ENCODE measurements at places on chromosomes 7 and 10.

DNA sequence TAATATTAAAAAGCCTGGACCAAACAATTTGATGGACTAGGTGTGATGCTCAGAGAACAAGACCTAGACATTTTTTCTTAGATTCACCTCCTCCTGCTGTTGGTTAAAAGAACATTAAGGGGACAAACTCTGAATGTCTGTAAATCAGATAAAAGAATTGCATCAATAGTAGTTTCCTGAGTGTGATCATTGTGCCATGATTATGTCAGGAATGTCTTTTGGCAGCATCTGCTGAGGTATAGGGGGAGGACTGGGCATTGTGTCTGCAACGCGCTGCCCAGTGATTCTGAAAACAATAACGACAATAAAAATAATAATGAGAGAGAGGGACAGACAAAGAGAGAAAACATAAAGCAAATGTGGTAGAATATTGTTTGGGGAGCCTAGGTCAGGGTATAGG, 6.9 kb downstream of the C7orf57 start:
- DNase-seq = no peak

- no peak for DNase-seq
Observed at GRCh38 chr7:133554330-133554729, 301.5 kb downstream of the EXOC4 start.

- DNase-seq = no peak
Observed at GRCh38 chr10:87927091-87927490, 63.7 kb downstream of the PTEN start.

- DNase-seq = no peak
Observed at GRCh38 chr7:152200395-152200794, 174.9 kb downstream of the GALNT11 start.

GRCh38 chr10:100289641-100290040, 3.2 kb upstream of the BLOC1S2 start:
- DNase-seq = no peak

- no peak for DNase-seq
Observed at GRCh38 chr10:88190123-88190522, 326.7 kb downstream of the PTEN start.

DNA sequence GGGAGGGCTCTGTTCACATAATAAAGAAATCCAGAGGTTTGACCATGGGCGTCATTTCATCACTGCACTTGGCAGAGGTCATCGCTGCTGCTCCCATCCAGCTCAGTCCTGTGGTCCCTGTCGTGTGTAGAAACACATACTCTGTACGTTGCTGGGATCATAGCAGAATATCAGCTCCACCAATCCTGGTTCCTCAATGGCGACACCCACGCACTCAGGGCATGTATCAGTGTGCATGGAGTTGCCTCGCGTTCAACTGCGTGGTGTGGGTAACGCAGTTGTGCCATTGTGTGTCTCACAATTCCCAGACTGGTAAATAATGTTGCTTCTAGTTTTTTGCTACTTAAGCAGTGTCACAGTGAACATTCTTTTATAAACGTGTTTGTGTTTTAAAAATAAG, 111.1 kb downstream of the LHPP start:
- DNase-seq = no peak

DNA sequence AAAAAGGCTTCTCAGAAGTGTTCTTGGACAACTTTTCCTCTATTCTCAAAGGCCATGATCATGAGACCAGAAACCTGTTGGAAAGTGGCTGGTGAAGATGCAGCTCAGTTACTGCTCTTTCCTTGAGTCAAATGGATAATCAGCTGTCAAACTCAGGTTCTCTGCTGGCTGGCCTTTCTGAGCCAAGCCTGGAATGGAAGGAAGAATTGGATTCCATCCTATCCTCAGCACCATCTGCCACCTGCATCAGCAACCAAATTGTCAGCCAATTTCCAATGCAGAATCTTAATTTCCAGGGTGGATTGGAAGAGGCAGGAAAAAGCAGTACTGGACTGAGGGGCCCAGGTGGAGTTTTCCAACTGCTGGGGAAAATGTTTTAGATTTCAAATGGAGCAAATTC, 631.7 kb downstream of the KCNMA1 start:
- no peak for DNase-seq

DNA sequence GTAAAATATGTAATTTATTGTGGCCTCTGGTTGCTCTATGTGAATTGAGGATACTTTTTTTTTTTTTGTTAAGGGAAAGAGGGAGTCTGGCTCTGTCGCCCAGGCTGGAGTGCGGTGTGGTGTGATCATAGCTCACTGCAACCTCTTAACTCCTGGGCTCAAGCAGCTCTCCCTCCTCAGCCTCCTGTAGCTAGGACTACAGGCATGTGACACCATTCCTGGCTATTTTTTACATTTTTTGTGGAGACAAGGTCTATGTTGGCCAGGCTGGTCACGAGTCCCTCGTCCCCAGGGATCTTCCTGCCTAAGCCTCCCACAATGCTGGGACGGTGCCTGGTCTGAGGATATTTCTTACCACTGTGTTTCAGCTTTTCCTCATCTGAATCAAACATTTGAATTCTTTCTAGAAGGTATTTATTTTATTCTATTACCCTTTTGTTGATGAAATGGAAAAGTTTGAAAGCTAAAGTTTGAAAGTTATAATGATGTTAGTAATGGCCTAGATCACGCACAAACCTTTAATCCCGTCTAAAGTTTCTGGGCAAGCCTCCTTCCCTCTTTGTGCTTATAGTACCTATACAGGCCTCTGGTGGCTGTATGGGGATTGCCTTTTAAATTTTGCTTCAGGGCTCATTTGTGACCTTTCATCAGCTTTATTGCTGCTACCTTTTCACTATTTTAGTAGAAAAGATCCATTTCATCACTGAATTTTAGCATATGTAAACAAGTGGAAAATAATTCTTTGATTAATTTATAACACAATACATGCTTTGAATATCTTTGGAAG, 2.0 kb downstream of the IFRD1 start:
- DNase-seq = no peak

DNA sequence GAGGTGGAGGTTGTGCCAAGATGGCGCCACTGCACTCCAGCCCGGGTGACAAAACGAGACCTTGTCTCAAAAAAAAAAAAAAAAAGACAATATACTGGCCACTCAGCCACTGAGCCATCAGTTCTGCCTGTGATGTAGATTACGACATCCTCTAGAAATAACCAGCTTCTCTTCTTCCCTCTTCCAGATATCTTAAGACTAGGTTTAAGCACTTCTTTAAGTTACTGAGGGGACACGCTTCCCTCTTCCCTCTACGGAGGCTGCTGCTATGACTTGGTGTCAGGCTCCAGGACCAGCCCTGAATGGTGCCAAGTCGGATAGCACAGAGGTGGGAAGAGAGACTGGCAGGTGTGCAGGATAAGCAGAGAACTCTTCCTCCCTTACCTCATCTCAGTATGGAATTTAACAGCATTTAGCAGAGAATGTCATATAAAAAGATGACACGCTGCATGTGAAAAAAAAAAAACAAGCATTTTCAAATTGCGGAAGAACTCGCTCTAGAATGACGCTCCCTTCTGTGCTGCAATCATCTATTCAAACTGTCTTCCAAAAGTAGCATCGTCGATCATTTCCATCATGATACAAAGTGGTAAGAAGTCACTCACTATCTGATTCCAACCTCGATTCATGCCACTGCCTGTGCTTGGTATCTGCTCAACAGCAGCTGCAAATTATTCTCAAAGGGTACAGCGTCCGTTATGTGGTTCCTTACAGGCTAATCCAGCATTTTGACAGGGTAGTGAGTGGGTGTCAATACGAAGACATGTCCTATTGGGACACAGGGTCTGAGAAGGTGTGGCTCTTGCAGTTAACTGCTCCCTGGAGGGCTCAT, 13.8 kb downstream of the DAGLB start:
- no peak for DNase-seq

DNA sequence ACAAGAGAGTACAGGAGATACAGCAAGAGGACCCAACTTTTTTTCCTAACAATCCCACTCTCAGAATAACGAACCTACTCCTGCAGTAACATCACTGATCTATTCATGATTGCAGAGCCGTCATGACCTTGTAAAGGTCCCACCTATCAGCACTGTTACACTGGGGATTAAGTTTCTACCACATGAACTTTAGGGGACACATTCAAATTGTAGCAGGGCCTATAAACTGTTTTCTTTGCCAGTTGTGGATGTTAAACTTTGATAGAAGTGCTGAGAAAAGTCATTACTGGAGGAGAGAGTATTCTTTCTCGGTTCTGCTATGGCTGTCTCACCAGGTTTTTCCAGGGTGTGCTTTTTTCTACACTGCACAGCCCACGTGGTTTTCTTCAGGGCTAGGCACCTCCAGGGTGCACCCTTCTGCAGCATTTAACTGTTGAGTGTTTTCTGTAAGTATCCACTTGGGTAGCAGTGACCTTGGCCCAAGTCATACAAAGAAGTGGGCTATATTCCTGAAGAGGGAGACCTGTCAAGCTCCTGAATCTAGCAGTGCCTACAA, 131.6 kb upstream of the AHR start:
- no peak for DNase-seq

DNA sequence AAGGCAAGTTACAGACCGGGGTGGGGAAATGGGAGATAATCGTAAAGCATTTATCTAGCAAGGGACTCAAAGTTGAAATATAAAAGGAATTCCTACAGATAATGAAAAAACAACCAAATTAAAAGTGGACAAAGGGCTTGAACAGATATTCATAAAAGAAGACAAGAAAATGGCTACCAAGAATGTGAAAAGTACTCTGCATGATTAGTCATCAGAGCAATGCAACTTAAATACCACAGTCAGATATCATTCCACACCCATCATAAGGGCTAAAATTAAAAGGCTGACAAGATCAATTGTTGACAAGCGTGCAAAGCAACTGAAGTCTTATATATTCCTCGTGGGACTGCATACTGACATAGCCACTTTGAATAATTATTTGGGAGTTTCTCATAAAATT, 124.6 kb upstream of the RSU1 start:
- DNase-seq = no peak

DNA sequence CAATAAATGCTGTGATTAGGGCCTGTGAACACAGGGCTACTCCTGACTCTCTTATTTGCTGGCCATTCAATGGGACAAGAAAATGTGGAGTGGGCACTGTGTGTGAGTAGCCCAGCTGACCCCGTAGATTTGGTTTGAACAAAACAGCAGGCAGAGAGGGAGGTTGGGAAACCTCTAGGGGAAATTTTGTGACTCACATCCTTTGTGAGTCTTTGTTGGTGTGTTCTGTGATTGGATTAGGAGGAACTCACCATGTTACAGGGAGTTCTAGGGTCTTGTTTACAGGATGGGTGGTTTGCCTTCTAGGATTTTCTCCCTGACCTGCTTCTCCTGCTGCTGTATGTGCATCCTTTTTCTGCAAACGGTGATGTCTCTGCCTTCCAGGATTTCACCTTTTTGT, 128.3 kb upstream of the MKI67 start:
- DNase-seq = no peak

- DNase-seq = no peak
Observed at GRCh38 chr10:122494833-122495232, 33.5 kb downstream of the HTRA1 start.

- no peak for DNase-seq
Observed at GRCh38 chr7:117785431-117785830, 87.8 kb downstream of the CTTNBP2 start.

- peak; percentile 16 for DNase-seq
Observed at GRCh38 chr10:31745612-31746376, 182.8 kb downstream of the ARHGAP12 start.

GRCh38 chr10:18955061-18955460, 93.5 kb upstream of the MALRD1 start:
- no peak for DNase-seq

DNA sequence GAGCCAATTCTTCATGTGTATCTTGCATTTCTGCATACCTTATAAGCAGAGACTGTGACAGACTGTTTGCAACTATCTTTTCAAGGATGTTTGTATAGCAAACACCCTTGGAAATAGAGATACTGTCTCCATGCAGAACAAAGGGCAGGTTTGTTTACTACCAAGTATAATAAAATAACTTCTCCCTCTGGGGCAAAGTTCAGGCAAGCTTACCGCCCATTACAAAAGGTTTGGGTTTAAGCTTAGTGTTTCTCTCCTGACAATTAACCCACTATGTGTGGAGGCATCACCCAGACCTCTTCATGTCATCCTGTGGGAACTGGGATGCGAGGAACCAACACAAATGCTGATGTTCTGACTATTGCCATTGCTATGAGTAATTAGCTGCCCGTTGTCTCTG, 479.1 kb upstream of the ZMIZ1 start:
- no peak for DNase-seq

GRCh38 chr10:84538036-84538435, 209.6 kb downstream of the CCSER2 start:
- no peak for DNase-seq

DNA sequence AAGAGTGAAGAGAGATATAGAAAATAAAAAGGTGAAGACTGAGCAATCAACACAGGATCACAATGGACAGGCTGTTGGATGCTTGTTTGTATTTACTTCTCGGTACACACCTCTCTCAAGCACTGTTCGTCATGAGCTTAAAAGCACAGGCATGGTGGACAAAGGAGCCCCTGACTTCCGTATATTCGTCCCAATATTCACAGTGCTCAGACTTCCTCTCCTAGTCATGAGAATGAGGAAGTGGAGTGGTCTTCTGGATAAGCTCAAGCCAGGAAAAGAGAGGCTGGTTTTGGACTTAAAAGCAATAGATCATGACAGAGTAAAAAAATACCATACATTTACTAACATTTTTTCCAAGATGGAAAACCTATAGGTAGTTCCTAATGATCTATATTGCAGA, 172.5 kb downstream of the SORCS1 start:
- DNase-seq = no peak

DNA sequence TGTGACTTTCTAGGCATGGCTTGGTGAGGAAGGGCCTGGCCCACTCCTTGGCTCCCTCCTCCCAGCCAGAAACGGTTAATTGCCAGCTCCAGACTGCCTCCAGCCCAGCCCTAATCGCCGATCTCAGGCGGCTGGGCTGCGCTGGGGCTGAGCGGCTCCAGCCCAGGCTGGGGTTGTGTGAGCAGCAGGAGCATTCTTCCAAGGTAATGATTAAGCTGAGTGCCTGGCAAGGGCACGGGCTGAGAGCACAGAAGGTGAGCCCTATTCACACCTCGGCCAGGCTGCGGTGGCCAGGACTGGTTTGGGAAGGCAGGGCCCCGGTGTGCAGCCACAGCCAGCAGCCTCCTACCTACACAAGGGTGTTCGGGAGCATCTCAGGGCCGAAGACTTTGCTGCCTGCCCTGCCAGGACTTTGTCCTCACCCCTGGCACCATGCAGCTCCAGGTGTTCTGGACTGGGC, at the start of gene TMEM72:
TMEM72 (plus strand) TSS at position 257 of the 460 bp plus-strand sequence; CDS start at position 433, 176 bp downstream.
- DNase-seq = no peak

GRCh38 chr10:121339114-121339513, 259.1 kb downstream of the FGFR2 start:
- DNase-seq = no peak

Data from CD4-positive, alpha-beta T cell treated with Interleukin-17A for 1 hour (primary cell).